DMS53 (cell line): ENCODE measurements at places on chromosomes 16 and 17.

DNA sequence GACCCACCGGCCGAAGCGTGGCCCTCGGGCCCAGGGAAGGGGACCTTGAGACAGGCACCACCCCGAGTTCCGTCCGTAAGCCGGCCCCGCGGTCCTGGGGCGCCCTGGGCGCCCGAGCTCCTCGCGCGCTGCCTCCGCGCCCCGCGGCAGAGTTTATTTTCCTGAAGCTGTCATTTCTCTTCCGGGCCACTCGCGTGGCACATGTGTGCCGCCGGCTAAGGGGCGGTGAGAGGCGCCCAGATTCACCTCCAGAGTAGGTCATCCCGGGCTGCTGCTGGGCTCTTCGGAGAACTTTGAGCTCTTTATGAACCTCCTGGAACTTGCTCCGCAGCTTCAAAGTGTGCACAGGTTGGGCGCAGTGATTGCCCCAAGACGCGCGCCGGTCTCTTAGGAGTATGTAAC is 489 bp downstream of the ZC3H18 start:
- DNase-seq, result peak; percentile 49

GRCh38 chr16:7057458-7057857 is 275.2 kb upstream of the RBFOX1 start:
- DNase-seq, result no peak

DNA sequence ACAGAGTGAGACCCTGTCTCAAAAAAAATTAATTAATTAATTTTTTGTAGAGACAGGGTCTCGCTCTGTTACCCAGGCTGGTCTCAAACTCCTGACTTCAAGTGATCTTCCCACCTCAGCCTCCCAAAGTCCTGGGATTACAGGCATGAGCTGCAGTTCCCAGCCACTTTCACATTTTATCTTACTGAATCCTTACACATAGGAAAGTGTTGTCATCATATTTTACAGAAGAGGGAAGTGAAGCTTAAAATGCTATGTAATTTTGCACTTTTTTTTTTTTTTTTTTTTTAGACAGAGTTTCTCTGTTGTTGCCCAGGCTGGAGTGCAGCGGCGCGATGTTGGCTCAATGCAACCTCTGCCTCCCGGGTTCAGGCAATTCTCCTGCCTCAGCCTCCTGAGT is 21.1 kb upstream of the ZNF629 start:
- no peak for DNase-seq

- DNase-seq, result peak; percentile 98
These were observed at the start of gene NMRAL1 for GRCh38 chr16:4474192-4474961. Gene NMRAL1, minus strand, starts transcription at chr16:4474625. Its CDS starts 493 bp downstream, at chr16:4474132.

DNA sequence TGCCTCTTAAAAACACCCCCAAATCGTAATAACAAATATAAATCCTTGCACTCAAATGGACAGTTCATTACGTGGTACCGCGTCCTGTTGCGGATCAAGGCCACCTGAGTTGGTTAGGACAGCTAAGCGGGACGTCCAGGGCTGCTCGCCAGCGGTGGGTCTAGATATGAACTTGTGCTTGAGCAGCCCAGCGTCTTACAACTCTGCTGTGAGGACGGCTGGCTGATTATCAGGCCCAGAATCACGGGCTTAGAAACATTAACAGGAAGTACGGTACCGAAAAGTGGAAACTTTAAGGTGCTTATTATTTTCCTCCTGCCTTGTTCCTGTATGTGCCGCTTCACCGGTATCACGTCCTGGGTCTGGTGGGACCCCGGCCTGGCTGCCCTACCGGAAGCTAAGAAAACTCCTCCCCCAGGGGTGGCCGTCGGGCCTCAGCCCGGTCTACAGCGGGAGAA is 832 bp upstream of the SRRM2 start:
- peak; percentile 88 for DNase-seq

GRCh38 chr16:84368308-84368996 is at the start of gene ATP2C2:
Gene ATP2C2, plus strand, starts transcription at chr16:84368538. Its CDS starts 78 bp downstream, at chr16:84368616.
- DNase-seq, result peak; percentile 89

DNA sequence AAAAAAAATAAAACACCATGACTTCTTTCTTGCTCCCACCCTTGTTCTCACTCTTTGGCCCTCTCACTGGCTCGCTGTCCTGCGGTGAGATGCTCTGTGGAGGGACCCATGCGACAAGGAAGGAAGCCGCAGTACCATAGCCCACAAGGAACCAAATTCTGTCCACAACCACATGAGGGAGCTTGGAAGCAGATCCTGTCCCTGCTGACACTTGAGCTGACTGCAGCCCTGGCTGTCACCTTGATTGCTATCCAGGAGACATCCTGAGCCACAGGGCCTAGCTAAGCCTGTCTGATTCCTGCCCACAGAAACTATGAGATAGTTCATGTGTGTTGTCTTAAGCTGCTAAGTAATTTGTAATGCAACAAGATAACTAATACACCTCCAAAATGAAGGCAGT is 4.8 kb upstream of the MT2A start:
- peak; percentile 79 for DNase-seq

DNA sequence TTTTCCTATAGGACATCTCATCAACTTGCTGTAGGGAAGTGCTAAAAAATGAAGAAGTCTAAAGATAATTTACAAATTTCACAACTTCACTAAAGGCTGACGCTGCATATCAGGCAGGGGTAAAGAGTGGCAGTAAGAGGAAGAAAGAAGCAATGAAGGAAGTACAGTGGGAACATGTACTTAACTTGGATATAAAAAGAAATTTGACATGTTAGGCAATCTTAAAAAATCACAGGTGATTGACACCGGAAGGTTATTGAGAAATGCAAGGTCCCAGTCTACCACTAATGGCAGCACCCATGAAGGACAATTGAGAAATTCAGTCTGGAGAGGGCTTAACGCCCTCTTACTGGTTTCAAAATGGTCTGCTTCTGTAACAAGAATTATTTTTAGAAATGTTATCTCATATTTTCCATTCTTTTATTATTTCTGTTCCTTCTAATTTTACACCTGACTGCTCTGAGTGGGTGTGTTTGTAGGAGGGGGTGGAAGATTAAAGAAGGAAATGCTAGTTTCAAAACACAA is 358.1 kb downstream of the KCNJ2 start:
- DNase-seq, result no peak

GRCh38 chr17:38893607-38894006 is 23.7 kb downstream of the LASP1 start:
- DNase-seq, result no peak

DNA sequence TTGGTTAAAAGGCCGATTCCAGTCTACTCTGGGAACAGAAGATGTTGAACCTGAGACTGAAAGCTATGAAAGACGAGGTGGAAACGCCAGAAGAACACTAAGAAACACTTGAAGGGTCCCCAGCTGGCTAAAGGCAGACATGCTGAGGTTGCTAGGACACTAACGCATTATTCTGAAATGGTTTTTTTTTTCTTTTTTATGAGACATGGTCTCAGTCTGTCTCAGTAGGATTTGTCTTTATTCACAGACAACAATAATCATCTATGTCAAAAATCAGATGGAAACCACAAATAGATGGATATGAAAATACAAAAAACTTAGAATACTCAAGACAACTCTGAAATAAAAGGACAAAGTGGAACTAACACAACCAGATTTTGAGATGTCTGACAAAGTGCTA is 35.0 kb upstream of the RASD1 start:
- DNase-seq, result no peak

DNA sequence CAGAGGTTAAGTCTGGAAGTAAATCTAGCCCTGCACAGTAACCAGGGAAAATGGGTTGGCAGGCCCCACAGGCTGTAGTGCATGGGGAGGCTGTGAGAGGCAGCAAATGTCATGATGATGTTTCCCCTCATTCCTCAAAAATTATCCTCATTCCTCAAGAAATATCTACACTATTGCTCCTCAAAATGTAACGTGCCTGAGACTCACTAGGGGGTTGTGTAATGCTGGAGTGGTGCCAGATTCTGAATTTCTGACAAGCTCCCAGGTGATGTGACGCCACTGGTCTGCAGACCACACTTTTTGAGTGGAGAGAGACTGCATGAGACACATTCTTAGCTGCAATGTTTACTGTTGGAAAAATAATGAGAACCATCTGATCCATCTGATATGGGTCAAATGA is 1.2 kb upstream of the MPP3 start:
- peak; percentile 48 for DNase-seq

DNA sequence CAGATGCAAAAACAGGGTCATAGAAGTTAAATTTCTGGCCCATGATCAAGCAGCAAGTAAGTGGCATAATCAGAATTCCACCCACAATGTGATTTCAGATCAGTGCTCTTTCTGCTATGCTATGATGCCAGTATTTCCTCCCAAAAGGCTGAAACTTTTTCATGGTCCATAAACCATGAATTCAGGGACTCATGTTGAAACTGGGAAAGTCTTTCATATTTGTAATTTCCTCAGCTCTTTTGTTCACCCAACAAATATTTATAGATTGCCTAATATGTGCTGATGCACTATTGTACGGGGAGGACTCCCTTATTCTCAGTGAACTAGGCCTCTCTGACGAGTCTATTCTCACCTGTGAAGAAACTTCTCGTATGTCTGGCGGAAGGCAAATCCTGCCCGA is 156.3 kb downstream of the MYO1D start:
- no peak for DNase-seq

GRCh38 chr17:43759836-43760235 is 1.2 kb upstream of the SOST start:
- DNase-seq, result peak; percentile 53

DNA sequence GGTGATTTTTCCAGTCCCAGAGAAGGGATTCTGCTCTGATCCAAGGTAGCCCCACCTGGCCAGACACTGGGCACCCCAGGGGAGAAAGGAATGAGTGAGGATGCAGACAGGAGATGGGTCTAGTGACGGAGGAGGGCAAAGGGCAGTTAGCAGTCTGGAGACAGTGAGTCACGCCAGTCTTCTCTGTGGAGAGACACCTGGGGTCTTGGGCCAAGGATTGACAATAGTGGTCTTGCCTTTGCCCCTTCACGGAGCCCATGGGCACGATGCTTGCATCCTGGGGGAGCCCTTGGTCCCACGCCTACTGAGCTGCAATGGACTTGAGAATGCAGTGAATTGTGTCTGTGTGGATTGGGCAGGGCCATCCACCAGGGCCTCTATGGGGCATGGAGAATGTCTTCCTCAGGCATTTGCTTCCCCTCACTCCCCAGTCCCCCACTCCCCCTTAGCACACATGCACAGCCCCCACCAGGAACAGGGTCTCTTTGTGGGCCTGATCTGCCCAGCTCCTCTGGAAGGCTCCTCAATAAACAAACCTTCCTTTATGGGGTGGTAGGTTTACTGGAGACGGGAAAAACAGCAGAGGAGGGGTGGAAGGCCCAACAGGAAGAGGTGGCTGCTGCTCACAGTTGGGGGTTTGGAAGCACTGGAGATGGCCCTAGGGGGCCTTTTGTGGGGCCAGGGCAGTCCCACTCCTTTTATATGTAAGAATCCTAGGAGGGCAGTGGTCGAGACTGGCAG is 1.4 kb downstream of the CHAD start:
- DNase-seq, result no peak

DNA sequence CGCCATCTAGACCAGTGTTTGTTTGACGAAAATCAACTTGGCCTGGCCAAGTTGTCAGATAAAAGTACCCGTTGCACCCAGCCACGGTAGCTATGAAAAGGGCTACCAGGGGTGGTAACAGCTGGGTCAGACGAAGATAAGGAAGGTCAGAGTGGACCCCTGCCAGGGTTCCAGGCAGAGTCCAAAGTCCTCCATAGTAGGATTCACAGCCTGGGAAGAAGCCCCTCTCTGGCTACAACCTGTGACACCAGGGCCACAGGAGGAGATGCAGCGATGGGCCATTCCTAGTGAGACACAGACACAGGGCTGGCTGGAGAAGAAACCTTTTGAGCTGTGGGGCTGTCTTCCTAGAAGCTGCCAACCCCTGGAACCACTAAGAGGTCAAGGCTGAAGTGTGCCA is 39.3 kb downstream of the MEAK7 start:
- DNase-seq, result no peak

GRCh38 chr17:42414704-42415409 is 8.2 kb downstream of the CAVIN1 start:
- no peak for DNase-seq

- DNase-seq, result no peak
These were observed 14.9 kb downstream of the ZNF821 start for GRCh38 chr16:71869089-71869488.

GRCh38 chr17:37527249-37527851 is 37.7 kb downstream of the DUSP14 start:
- DNase-seq, result peak; percentile 65

- DNase-seq, result no peak
These were observed 5.9 kb downstream of the ADAD2 start for GRCh38 chr16:84196727-84197394.

DNA sequence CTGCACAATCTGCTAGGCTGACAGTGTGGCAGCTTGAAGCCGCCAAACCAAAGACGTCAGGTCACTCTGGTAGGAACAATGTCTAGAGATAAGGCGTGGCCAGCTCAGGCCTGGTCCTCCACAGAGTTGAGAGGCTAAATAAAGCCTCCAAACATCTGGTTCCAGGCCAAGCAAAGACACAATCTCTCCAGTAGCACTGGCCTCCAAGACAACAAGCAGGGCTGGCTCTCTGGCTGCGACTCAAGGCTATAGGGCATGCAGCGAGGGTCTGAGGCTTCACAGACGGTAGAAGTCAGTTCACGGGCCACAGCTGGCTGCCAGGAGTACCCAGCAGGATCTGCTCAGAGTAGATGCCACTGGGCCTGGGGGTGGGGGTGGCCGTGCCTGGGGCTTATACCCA is 75.6 kb downstream of the ABR start:
- no peak for DNase-seq

- peak; percentile 5 for DNase-seq
These were observed 173.7 kb downstream of the TRIM37 start for GRCh38 chr17:58932956-58933355.

GRCh38 chr16:63301349-63301748 is 1265.1 kb upstream of the CDH8 start:
- DNase-seq, result no peak

- DNase-seq, result no peak
These were observed 143.7 kb upstream of the CDH5 start for GRCh38 chr16:66222756-66223155.

GRCh38 chr16:87740909-87741424 is 24.8 kb downstream of the KLHDC4 start:
- DNase-seq, result no peak

DNA sequence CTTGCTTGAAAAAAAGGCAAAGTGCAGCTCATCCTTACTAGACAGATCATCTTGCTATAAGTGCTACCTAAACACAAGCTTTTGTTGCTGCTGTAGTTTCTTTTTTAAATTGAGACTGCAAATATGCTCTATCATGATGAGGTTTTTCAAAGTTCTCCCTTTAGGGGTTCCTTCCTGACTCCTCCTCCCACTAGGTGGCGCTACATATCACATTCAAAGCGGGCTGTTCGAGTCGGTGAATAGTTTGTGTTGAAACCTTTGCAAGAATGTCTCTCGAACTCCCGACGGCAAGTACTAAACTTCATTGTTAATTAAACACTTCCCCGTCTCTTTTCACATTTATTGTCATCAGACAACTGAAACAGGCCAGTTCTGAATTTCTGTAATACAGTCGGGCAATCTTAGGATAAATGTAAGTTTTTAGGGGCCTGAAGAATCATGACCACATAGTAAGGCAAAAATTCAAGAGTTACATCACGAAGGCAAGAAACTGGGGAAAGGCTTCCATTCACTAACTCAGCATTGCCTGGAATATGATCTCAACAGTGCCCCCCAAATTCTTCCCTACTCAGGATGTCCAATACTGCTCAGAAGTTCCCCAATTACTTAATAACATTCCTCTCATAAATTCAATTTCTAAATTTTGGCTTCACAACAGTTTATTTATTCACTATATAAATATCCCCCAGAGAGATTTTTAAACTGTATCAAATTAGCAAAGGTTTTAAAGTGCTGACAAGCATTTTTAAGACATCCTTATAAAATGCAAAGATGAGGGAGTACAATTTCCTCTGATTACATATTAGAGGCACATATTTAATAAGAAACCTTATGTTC is 6.7 kb downstream of the HS3ST3A1 start:
- peak; percentile 33 for DNase-seq
